Activated naive CD8-positive, alpha-beta T cell treated with anti-CD3 and anti-CD28 coated beads, Interleukin-2, amount 10 ng/mL, durations not matched to agents 7 days and 5 days (primary cell): ENCODE measurements at places on chromosomes 2 and 18. TPM values are rescaled to one million over a fixed set of nuclear protein-coding genes. Genes with fewer than 3 reads are reported as not detected.

Gene PID1
- 0.17 TPM for total RNA-seq

Gene PFN4
- not detected for total RNA-seq

Gene ERBB4
- total RNA-seq, result not detected

Gene CDCA7
- 81.5 TPM for total RNA-seq

Gene TUBB8B
- total RNA-seq, result not detected

- no peak for DNase-seq
These were observed 139.5 kb downstream of the HDAC4 start for GRCh38 chr2:239261356-239261755.

DNA sequence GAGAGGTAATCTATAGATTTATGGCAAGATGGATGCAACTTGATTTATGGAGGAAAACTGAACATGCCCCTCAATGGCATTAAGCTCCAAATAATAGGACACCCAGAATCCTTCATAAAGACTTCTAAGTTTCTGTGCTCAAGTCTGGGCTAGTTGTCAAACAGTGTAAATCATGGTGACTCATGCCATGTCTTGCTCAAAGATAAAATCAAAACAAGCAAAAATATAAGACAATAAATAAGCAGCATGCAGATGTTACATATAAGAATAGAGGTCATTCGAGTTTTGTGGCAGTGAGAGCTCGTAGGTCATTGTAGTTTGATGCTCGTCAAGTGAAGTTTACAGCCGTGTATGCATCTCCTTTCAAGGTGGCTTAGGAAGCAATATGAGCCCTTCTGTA, 403.2 kb downstream of the THSD7B start:
- no peak for DNase-seq

DNA sequence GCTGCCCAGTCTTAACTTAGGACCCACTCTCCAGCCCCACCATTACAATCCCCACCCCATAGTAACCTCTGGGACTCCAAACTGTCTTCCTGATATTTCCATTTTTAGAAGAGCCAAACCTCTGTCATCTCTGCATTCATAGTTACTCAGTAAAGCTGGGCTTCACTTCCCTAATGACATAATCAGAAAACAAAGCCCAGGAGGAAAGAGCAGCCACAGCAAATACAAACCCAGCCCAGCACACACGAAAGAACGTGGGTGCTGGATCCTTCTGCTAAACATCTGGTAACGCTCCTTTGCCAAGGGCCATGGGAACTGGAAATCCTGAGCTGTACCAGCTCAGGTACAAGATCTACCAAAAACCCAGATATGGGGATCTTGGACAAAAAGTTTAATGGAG, 36.8 kb upstream of the RIOK3 start:
- no peak for DNase-seq

DNA sequence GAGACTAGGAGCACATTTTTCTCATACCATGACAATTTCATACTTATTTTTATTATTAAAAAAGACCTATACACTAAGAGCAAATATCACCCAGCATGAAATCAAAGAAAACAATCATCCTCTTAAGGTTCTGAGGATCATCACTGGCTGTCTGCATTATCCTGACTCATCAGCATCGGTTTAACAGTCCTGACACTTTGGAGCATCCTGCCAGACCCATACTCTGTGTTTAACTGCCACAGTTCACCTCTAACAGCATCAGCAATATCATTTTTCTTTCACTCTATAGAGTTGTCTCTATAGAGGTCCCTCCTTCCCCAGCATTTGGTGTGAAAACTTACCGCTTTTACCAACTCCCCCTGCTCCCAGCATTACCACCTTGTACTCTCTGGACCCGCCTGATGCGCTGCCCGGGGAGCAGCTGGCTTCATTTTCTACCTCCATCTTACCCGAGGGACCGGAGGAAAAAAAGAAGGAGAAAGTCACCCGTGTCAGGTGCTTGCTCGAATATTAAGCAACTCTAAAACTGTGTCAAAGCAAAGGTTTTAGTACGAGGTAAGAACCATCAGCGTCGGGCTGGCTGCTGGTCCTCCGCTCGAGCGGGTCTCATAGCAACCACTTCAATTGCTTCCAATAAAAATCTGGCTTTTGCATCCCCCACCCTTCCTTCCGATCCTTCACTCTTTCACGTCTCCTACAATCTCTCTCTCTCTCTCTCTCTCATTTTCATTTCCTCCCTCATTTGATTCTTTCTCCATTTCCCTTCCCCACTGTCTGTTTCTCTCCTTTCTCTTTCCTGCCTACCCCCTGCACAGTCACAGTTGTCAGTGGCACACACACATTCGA, at the start of gene RIT2:
RIT2 (minus strand) TSS at position 610 of the 846 bp plus-strand sequence.
- DNase-seq, result no peak

- no peak for DNase-seq
These were observed 105.9 kb upstream of the ST6GAL2 start for GRCh38 chr2:106991866-106992265.

- DNase-seq, result no peak
These were observed 138.1 kb downstream of the KCNJ3 start for GRCh38 chr2:154836632-154837031.

DNA sequence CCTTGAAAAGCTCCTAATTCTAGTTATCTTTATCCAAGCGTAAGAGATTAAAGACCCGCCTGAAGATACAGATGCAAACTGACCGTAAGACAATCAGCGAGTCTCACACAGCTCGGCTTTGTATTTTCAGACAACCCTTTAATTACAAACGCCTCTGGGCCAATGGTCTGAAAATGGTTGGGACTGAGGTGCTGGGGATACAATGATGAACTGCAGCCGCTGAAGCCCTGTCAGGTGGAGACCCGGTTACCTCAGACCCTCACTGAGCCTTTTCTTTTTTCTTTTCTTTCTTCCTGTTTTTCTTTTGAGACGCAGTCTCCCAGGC, 715 bp upstream of the CFAP36 start:
- no peak for DNase-seq

GRCh38 chr2:16183345-16183744, 243.0 kb downstream of the MYCN start:
- no peak for DNase-seq
